ENCODE measurements at places on chromosomes 2 and 18. TPM values are rescaled to one million over a fixed set of nuclear protein-coding genes. Genes with fewer than 3 reads are reported as not detected.

The CRYBA2 gene
- not detected for total RNA-seq

The GKN2 gene
- total RNA-seq: not detected

- DNase-seq: no peak
Measured at GRCh38 chr2:228657807-228658402, 476.4 kb upstream of the SPHKAP start.

- DNase-seq: no peak
Measured at GRCh38 chr2:128367601-128368359, 49.1 kb upstream of the HS6ST1 start.

DNA sequence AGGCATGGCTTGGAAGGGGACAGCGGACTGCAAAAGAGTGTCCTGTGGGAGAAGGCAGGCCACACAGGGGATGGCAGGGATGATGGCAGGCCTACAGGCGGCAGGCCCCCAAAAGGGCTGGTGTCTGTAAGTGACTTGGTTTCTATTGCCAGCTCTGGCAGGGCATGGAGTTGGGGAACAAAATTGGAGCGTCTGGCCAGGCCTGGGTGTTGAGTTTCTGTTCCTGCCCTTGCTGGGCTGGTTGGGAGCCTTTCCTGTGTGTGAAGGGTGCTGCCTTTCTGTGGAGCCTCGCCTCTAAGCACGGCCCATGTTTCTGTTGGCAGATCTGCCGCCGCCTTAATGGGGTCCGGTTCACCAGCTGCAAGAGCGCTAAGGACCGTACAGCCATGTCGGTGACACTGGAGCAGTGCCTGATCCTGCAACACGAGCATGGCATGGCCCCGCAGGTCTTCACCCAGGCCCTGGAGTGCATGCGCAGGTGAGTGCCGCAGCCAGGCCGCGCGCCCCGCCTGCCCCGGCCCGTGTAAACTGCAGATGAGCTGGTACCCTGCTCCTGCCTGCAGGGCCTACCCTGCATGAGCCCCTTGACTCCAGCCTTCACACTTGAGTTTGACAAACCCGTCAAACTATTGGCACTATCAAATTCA lies 31.5 kb downstream of the COA5 start:
- DNase-seq: no peak

DNA sequence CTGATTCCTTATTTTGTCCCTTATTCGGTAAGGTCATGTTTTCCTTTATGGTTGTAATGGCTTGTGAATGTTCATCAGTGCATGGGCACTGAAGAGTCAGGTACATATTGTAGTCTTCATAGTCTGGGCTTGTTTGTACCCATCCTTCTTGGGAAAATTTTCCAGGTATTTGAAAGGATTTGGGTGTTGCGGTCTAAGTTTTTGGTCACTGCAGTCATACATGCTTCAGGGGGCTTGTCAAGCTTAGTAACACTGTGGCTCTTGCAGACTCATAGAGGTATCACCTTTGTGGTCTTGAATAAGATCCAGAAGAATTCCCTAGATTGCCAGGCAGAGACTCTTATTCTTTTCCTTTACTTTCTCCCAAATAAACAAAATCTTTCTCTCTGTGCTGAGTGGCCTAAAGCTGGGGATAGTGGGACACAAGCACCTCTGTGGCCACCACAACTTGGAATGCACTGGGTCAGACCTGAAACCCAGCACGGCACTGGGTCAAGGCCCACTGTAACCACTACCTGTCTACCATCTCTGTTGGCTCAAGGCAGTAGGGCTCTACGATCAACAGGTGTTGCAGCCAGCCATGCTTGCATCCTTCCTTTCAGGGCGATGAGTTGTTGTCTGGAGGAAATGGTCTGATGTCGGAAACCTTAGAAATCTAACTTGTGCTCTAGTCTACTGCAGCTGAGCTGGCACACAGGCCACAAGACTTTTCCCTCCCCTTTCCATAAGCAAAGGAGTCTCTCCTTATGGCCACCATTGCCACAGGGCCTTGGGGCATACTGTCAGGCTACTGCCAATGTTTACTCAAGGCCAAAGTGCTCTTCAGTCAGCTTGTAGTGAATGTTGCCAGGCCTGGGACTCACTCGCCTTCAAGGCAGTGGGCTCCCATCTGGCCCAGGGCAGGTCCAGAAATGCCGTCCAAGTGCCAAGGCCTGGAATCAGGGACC lies 21.5 kb downstream of the IL1RN start:
- DNase-seq: no peak

Measured in activated CD8-positive, alpha-beta T cell treated with anti-CD3 and anti-CD28 coated beads, Interleukin-2, amount 10 ng/mL, durations not matched to agents 7 days and 5 days (primary cell).